ENCODE measurements at places on chromosomes 6 and 20. TPM values are rescaled to one million over a fixed set of nuclear protein-coding genes. Genes with fewer than 3 reads are reported as not detected.
A peak's percentile ranks its signal among the peaks of the same experiment; 100 is the strongest.

GRCh38 chr20:58389324-58389967, 417 bp downstream of the VAPB start:
- DNase-seq: peak; percentile 50

DNA sequence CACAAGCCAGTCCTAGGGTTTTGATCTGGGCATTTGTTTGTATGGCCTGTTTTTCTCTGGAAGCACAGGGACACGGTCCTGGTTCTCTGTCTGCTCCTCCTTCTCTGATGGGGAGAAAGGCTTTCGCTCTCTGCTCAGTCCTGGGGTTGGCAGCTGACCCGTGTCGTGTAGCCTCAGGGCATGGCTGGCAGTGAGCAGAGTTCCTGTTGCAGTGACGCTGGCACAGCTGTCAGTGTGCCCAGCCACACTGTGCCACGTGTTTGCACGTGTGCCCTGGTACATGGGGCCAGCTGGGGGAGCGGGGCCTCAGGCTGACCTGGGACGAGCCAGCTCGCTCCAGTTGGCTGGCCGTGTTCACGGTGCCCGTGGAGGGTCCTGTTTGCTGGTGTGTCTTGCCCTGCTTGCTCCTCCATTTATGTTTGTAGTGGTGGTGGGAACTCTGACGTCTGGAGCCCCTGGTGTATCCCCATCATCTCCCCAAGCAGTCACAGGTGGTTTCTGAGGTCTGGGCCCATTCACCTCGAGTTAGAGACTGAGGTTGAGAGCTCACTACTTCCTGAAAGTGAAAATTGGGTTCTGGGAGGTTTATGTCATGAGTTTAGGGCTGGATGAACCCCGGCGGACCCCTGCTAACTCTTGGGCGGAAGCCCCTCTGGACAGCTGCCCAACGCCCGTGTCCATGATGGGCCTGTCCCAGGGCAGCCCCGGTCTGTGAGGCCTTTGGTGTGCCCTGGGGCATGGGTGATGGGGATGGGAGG, 10.2 kb upstream of the DNAJC5 start:
- no peak for DNase-seq

GRCh38 chr6:78631976-78632375, 235.4 kb upstream of the IRAK1BP1 start:
- DNase-seq: no peak

DNA sequence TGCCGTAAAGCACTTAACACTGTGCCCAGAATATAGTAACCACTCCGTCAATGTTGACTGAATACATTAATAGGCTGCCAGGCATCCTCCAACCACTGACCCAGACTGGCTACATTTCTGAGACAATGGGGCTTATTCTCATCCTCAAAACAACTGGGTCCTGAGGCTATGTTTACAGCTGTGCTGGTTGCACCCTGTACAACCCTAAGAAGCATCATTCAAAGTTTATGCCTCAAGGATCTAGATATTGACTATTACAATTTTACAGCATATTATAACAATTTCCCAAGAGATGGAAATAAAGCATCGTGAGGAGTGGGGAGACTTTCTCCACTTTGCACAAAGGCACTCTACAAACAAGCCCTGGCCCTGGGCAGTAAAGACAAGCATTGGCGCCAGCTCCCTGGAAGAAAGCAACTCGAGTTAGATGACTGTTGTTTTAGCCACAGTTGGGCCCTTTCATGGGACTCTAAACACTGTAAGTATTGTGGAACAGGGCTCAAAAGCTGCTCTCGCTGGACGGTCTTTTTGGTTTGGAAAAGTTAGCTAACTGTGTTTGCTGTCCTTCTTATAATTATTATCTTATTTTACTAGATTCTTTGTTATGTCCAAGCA, 30.2 kb downstream of the MYLIP start:
- no peak for DNase-seq

- peak; percentile 16 for DNase-seq
These were observed 83.9 kb downstream of the SOD2 start for GRCh38 chr6:159608961-159609651.

DNA sequence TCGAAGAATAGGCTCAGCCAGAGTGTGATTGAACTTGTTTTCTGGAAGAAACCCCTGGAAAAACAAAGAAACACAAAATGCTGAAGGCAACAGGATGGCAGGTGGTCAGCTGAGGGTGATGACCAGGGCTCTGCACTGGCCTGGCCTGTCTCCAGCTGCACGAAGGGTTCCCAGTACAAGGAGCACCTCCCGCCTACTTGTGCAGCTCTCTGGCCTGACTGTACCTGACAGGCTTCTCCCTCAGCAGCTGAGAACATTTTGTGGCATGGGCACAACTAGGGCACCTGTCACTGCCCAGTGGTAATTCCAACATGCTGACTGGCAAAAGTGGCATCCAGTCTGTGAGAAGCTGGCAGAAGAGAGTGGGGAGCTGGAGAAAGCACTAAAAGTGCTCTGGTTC, 38.8 kb upstream of the EMILIN3 start:
- DNase-seq: no peak

DNA sequence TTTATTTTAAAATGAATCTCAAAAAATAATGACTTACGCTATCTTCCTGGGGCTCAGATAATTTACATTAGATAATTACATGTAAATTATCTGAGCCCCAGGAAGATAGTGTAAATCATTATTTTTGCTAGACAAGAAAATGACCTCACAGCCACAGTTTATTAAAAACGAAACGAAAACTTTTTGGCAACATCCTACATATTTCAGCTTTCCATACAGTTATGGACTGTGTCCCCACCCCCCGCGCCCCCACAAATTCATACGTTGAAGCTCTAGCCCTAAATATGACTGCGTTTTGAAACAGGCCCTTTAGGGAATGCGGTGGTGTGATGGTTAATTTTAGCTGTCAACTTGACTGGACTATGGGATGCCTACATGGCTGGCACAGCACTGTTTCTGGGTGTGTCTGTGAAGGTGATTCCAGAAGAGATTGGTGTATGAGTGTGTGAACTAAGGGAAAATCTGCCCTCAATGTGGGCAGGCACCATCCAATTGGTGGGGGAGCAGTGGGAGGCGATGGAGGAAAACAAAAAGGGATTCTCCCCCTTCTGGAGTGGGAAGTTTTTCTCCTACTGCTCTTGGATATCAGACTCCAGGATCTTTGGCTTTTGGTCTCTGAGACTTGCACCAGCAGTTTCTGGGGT, 52.6 kb downstream of the TRPC4AP start:
- DNase-seq: no peak

DNA sequence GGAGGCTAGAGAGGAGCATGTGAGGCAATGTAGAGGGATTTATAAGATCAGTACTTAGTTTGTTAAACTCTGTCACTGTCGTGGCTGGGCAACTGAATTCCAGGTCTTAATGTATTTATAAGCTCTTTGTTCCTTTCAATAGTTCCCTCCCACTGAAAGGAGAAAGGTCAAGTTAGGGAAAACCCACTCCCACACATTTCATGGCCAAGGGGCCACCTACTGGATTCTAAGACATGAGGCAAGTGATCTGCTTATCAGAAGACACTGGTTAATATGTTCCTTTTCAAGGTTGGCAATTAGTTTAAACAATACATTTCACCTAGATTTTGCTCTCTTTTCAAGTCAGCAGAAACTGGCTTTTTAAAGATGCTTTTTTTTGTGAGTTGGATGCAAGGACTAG, 5.4 kb upstream of the GSTA5 start:
- DNase-seq: no peak

GRCh38 chr20:53875452-53875851, 194.9 kb downstream of the BCAS1 start:
- DNase-seq: no peak

Gene VIP
- 0.06 TPM for total RNA-seq

Gene GLP1R
- not detected for total RNA-seq
